CD4-positive, CD25-positive, alpha-beta regulatory T cell (primary cell): ENCODE measurements at places on chromosomes 2 and 18. TPM values are rescaled to one million over a fixed set of nuclear protein-coding genes. Genes with fewer than 3 reads are reported as not detected.

Gene HRH4
- 1.5 TPM for polyA plus RNA-seq

GRCh38 chr2:108447947-108448677, 894 bp upstream of the GCC2 start:
- H3K4me1 ChIP-seq, result peaks cover 30% of the 10 kb centered on the region
- peak overlapping the region; percentile 60 for H3K4me3 ChIP-seq
- H3K36me3 ChIP-seq, result peaks cover 19% of the 10 kb centered on the region
- DNase-seq, result no peak
- H3K27me3 ChIP-seq, result no peaks in the 10 kb centered on the region

- H3K27me3 ChIP-seq, result no peaks in the 10 kb centered on the region
- no peaks in the 10 kb centered on the region for H3K4me1 ChIP-seq
- H3K4me3 ChIP-seq, result no peak overlapping the region
- no peaks in the 10 kb centered on the region for H3K36me3 ChIP-seq
- no peak overlapping the region for H3K27ac ChIP-seq
Observed at GRCh38 chr18:45374878-45375630, 240.2 kb upstream of the SLC14A2 start.

GRCh38 chr2:60439219-60439974, 114.1 kb downstream of the BCL11A start:
- H3K4me1 ChIP-seq, result no peaks in the 10 kb centered on the region
- no peak for DNase-seq
- no peak overlapping the region for H3K4me3 ChIP-seq
- H3K27ac ChIP-seq, result no peak overlapping the region

DNA sequence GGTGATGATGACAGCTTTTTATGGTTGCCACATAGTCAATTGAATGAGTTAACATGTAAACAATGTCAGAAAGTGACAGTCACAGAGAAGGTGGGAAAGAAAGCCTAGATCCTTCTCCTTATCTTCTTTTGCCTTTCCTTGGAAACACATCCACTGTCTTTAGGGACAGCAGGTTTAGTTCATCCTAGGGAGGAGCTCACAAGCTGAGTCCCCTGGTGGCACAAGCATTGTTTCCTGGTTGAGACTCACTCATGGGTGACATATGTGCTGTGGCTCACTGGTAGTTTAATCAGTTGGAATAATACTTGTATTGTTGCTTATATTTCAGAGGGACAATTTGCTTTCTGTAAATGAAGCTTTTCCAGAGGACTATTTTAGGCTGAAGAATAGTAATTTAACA, 598.5 kb downstream of the CNTNAP5 start:
- H3K27ac ChIP-seq, result no peak overlapping the region
- no peaks in the 10 kb centered on the region for H3K36me3 ChIP-seq
- DNase-seq, result no peak
- no peaks in the 10 kb centered on the region for H3K4me1 ChIP-seq
- no peaks in the 10 kb centered on the region for H3K27me3 ChIP-seq

DNA sequence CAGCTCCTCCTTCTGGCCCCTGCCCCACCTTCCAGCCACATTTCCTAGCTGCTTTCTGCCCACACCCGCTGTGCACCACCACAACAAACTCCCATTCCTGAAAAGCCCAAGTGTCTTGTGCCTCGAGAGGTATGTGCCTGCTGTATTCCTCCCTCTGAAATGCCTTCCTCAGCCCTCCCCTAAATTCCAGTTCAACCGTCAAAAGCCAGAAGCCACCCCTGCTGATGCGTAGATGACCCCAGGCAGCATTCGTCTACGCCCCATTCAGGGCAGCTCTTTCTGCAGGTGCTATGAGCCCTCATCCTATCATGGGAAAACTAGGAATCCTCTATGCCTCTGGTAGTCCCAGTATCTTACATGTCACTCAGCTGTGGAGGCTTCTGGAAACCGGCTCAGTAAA, 71.7 kb downstream of the DNMT3A start:
- no peak for DNase-seq
- H3K27ac ChIP-seq, result no peak overlapping the region
- H3K4me1 ChIP-seq, result peaks cover 45% of the 10 kb centered on the region
- H3K36me3 ChIP-seq, result peaks cover 24% of the 10 kb centered on the region
- no peaks in the 10 kb centered on the region for H3K27me3 ChIP-seq

DNA sequence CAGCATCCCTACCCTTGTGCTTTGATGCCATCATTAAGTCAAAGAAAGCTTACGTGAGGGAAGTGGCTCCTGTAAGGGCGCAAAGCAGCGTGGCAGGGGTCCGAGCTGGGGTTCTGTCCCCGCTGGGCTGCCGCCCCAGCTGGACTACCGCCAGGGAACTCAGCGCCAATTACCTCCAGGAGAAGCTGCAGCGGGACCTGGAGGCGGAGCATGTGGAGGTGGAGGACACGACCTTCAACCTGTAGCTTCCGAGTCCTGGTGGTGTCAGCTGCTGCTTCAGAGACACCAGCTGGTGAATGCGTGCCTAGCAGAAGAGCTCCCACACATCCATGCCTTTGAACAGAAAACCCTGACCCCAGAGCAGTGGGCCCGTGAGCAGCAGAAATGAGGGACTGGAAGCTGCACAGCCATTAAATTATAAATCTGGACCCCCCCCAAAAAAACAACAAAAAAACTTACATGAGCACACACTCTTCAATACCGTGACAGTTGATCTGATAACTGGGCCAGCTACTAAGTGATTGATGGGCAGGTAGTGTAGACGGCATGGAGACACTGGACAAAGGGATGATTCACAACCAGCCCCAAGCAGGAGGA, 20.1 kb upstream of the YES1 start:
- H3K4me3 ChIP-seq, result no peak overlapping the region
- no peaks in the 10 kb centered on the region for H3K27me3 ChIP-seq
- no peak overlapping the region for H3K27ac ChIP-seq
- no peaks in the 10 kb centered on the region for H3K36me3 ChIP-seq
- H3K4me1 ChIP-seq, result peaks cover 17% of the 10 kb centered on the region

- no peak overlapping the region for H3K4me3 ChIP-seq
- no peaks in the 10 kb centered on the region for H3K36me3 ChIP-seq
- no peak overlapping the region for H3K27ac ChIP-seq
- H3K4me1 ChIP-seq, result no peaks in the 10 kb centered on the region
- DNase-seq, result no peak
Observed at GRCh38 chr2:70651014-70651413, 97.4 kb upstream of the TGFA start.

DNA sequence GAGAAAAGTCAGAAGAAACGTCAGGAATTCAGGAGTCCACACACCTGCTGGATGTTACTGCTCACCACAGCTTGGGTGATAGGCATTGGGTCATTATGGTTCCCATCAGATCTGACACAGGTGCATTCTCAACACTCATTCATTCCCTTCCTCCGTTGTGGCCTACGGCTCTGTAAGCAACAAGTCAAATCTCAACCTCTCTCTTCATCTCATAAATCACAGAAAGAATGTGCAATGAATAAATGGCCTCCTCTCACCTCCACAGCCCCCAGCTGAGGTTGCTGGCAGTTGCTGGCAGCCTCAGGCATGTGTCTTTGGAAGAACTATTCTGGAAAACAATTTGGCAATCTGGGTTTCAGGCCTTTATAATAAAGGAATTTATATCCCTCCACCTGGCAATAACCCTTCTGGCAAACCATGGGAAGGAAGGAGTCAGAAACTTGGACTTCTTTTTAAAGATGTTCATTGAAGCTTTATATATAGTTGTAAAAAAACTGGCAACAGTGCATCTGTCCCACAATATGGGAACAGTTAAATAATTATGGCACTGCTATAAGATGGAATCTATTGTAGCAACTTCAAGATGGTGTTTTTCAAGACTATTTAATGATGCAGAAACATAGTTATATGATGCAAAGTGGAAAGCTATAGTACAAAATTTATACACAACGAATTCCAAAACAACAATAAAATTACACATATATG, 175.4 kb downstream of the ANAPC1 start:
- no peaks in the 10 kb centered on the region for H3K36me3 ChIP-seq
- no peaks in the 10 kb centered on the region for H3K27me3 ChIP-seq
- no peak for DNase-seq
- no peak overlapping the region for H3K27ac ChIP-seq
- H3K4me1 ChIP-seq, result peaks cover 18% of the 10 kb centered on the region

GRCh38 chr2:43049836-43050801, 176.3 kb downstream of the ZFP36L2 start:
- no peak overlapping the region for H3K27ac ChIP-seq
- peaks cover 5% of the 10 kb centered on the region for H3K4me1 ChIP-seq
- no peak for DNase-seq
- no peaks in the 10 kb centered on the region for H3K36me3 ChIP-seq
